ENCODE measurements at places on chromosomes 1 and 21.

- DNase-seq = no peak
Observed at GRCh38 chr1:172616636-172617035, 42.3 kb upstream of the FASLG start.

DNA sequence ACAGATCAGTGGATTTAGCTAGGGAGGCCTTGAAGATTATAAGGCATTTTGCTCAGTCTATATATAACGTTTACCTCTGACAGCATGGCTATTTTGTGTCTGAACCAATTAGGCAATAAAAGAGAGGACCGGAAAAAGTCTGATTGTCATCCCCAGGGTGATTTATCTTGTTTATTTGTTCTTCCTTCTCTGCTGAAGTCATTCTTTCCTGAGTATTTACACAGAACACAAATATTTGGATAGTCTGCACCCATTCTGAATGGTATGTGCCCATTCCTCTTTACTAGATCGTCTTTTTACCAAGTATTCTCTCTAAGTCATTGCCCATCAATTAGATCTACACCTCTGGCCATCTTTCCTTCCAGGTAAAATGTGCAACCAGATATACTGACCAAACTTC, 1602.9 kb downstream of the KCNT2 start:
- no peak for DNase-seq

DNA sequence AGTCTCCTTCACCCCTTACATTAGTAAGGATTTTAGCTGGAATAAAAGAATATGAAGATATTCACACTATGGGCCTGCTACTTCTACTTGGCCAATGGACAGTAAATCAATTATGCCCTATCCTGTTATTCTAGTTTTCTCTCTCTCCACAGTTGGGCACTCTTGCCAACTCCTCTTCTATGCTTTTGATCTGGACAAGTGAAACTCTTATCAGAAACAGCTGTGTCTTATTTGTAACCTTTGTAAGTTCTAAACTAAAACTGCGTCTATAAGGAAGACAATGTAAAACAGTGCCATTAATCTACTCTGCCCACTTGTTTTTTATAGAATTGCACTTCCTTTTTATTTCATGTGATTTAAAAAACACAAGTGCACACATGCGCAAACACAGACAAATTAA, 244.0 kb upstream of the DMRTA2 start:
- no peak for DNase-seq

DNA sequence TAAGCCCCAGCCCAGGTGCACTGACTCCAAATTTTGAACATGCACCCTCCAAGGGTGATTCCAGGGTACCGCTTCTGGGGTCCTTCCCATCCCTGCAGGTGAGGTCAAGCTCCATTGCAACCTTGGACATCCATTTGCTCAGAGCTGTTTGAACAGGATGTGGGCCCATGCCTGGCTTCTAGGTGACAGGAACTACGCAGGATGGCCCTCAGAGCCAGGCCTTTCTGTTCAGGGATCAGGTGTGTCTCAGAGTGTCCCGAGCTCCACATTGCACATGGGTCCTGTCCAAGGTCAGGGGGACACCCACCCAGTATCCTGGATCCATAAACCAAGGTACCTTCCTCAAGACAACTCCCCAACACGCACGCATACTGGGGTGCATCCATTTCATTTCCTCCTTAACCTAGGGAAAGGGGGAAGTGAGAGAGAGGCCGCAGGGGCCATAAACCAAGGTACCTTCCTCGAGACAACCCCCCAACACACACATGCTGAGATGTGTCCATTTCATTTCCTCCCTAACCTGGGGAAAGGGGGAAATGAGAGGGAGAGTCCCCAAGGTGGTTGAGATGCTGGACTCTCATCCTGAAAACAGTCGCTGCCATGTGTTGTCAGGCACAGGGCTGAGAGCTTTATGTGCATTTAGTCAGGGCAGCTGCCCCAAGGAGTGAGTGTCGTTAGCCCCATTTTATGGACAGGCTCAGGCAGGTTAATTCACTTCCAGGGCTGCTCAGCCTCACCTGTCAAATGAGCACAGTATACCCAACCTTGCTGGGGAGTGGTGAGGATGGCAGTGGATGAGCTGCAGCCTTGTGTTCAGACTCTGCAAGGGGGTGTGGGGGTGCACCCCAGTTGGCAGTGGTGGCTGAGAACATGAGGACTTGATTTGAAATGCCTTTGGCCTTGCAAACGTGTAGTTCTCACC, 2.1 kb downstream of the SLC66A1 start:
- no peak for DNase-seq

DNA sequence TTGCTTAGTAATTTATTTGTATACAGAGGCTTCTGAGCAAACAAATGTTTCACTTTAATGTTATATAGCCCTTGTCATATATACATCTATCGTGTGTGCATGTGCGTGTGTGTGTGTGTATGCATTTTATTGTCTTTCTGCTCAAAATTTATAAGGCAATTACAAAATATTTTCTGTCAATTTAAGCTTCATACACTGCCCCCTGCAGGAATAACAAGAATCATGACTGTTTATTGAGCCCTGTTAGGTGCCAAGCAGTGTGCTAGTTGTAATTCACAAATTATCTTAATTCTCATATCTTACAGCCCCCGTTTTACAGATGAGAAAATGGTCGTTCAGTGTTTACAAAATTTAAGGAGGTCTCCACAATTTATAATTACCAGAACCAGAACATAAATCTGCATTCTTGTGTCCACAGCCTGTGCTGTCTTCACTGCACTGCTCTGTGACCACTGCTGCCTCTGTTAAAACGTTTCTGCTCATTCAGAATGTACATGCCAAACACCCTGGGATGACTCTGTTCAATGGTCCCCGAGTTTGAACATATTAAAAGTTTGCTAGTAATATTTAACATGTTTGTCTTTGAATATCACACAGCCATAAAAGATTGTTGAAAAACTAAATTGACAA, 181.3 kb downstream of the ATP6V1G3 start:
- no peak for DNase-seq

DNA sequence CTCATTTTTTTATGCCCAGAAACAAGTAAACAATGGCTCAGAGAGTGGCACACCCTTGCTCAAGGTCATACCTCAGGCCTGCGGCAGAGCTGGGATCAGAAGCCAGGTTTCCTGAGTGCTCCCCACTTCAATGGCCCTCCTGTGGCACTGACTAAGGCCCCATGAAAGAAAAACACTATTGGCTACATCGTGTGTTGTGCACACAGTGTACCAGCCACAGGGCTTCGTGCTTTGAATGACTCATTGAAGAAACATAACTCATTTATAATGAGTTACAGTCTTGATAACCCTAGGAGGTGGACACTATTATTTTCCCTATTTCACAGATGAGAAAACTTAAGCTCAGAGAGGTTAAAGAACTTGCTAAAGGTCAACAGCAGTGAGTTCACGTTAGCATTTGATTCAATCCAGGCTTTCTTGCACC, 91.2 kb downstream of the TRABD2B start:
- DNase-seq = no peak

GRCh38 chr1:94917251-94917650, 9.7 kb downstream of the CNN3 start:
- DNase-seq = no peak

Data from D341Med (cell line).